ENCODE measurements at places on chromosomes 1 and 21.

DNA sequence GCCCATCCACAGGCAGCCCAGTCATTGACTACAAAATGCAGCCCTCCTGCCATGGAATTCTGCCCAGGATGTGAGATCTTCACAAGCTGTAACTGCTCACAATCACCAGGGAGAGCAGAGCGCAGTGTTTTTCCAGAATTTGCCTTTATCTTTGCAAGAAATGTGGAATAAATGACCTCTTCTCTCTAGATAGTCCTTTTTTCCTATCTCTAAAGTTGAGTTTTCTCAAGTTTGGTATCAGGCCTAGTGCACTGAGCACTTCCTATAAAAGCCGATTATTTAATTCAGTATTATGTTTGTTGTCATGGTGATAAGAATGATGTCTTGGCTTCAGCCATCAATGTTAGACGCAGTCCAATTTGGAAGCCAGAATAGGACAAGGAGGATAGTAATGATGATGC lies 246.9 kb upstream of the IRF2BP2 start:
- DNase-seq: no peak

DNA sequence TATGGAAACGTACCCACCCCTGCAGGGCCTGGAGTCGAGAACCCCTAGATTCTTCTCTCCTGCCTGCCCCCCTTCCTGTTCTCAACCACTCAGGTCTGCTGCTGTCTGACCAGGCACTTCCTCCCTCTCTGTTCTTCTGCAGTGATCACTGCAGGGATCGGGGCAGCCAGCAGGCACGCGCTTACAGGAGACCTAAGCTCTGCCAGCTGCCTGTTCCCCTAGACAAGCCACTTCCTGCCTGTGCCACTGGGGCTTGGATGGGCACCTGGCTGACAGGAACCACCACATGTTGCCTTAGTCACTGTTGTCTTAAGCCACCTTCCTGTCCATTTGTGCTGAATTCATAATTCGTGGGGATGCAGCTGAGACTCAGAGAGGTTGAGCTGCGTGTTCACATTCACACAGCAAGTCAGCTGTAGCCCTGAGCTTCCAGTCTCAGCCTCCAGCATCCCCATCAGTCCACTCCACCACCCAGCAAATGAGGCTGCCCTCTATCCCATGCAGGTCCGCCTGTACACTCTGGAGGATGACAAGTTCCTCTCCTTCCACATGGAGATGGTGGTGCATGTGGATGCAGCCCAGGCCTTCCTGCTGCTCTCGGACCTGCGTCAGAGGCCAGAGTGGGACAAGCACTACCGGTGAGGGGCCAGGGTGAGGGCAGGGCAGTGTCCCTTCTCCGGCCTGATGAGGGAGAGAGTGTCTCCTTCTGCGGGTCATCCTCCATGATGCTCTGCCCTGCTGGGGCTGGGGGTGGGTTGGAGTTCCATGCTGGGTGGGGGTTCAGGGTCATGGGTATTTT lies 18.6 kb downstream of the FAM151A start:
- DNase-seq: peak; percentile 54

DNA sequence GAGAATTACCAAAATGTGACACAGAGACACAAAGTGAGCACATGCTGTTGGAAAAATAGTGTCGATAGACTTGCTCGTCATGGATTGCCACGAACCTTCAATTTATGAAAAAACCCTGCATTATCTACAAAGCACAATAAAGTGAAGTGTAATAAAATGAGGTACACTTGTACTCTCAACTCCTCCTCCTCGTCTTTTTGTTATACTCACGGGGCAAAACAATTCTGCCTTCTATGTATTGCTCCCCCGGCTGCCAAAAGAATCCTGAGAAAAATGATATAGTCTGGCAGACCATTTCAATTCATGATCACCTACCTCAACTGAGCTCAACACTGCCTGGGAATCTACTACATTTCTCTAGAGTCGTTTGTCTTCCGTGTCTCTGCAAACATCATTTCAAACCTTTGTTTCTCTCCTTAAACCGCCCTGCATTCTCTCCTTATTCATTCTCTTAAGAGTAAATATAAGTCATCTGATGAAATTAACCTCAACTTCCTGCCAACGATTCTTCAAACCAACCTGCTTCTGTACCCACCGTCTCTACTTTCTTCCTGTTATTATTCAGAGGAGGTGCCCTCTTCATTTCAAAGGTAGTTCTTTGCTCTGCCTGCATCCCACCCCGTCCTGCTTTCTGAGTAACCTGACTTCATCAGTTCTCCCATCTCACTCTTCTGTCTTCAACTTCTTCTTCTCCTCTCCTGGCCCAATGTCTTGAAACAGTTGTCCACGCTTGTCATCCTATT lies 12.9 kb upstream of the IL19 start:
- no peak for DNase-seq

- no peak for DNase-seq
Measured at GRCh38 chr1:182610606-182611194, 6.5 kb upstream of the RGS16 start.

DNA sequence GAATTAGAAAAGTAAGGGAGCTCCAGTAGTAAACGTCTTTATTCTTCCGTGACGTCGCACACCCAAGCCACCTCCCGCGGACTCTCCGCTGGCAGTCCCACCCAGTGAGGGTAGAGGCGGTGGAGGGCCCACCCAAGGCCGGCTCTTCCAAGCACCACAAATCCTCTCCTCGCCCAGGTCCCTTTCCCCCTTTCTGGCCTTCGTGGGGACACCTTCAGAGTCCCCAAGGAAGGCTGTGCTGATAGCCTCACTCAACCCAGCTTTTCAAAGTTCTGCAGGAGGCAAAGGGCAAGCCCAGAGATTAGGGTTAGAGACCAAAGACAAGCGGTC lies 349 bp upstream of the GPN2 start:
- no peak for DNase-seq

GRCh38 chr1:213586587-213586972 lies 401.2 kb upstream of the PROX1 start:
- no peak for DNase-seq

DNA sequence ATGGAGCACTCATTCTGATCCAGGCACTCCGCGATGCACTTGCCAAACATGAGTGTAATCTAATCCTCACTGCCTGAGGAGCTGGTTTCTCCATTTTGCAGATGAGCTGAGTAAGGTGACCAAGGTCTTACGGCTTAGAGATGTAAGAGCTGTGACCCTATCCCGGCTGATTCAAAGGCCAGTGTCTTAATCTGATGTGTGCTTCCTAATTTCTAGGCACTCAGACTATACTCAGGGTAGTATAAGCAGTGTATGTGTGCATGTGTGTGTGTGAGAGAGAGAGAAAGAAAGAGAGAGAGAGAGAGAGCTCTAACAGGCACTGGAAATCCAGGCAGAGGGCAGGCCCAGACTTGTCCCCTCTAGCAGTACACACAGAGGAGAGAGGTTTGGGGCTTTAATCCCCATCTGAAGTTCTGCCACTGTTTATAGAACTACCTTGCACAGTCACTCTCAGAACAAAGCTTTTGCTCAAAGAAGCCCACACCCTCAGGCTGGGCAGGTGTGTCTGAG lies 188.2 kb downstream of the ZBTB18 start:
- DNase-seq: no peak

DNA sequence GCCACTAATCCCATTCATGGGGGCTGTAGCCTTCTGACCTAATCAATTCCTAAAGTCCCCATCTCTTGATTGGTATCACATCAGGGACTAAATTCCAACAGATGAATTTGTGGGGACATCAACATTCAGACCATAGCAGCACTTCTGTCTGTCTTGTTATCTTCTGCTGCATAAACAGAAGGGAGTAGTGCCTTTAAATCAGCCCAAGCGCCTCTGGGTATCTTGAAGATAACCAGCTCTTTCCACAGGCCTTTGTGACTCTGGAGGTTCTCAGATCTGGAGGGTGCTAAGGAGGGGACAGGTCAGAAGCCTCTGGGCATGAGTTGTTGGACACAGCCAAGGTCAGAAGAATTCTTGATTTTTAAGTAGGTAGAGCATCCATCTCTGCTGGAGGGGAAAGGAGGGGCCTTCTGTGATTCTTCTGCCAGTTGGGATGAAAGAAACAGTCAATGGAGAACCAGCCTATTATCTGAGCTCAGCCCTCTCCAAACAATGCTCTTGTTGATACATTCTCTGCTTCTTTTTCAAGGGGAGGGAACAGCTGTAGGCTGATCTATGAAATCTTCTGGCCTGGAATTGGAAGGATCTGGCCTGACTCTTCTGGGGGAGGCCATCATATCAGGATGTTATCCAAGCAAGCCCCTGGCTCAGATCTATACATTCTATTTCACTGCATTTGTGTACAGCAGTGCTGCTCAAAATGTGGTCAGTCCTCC lies 31.3 kb upstream of the LRIG2 start:
- no peak for DNase-seq

- DNase-seq: no peak
Measured at GRCh38 chr1:204077979-204078696, 5.2 kb downstream of the SOX13 start.

GRCh38 chr21:46141767-46142581 lies 13.4 kb downstream of the FTCD start:
- DNase-seq: no peak

GRCh38 chr1:178581351-178582303 lies 68.7 kb downstream of the TEX35 start:
- peak; percentile 97 for DNase-seq

GRCh38 chr1:92343061-92343460 lies 44.2 kb downstream of the RPAP2 start:
- no peak for DNase-seq

DNA sequence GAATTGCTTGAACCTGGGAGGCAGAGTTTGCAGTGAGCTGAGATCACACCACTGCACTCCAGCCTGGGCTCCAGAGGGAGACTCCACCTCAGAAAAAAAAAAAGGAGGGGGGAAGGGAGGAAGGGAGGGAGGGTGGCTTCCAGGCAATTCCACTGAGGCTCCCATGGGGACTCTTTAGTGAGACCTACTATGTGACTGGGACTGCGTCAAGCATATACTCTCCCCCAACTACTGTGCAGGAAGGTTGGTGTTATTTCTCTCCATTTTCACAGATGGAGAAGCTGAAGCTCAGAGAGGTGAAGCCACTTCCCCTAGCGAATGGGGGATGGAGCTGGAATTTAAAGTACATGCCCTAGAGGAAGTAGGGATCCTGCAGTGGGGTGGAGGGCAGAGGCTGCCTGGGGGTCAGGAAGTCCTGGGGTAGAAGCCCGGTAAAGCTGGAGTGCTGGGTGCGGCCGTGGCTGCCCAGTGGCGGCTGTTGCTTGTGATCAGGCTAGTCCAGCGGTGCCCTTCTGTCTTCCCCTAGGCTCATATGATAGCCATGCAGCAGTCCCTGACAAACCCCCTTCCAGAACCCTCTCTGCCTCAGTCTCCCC lies 40.3 kb downstream of the RAP1GAP start:
- DNase-seq: no peak

DNA sequence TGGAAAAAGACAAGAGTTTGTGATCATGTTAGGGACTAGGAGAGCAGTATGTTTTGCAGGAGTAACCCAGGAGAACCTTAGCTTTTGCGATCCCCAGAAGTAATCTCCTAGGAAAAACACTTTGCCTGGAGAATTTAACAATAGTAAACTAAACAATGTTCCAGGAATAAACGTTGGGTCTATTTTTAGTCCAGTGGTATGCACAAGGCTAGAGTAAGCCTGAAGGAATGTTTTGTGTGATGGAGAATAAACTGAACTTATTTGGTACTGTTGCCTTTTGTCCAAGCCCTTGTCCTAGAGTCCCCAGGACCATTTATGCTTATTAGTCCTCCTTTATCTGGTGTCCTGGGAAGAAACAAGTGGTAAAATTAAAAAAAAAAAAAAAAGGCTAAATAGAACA lies 28.7 kb upstream of the RGS5 start:
- DNase-seq: no peak

- no peak for DNase-seq
Measured at GRCh38 chr1:5938101-5938646, 54.1 kb downstream of the NPHP4 start.

DNA sequence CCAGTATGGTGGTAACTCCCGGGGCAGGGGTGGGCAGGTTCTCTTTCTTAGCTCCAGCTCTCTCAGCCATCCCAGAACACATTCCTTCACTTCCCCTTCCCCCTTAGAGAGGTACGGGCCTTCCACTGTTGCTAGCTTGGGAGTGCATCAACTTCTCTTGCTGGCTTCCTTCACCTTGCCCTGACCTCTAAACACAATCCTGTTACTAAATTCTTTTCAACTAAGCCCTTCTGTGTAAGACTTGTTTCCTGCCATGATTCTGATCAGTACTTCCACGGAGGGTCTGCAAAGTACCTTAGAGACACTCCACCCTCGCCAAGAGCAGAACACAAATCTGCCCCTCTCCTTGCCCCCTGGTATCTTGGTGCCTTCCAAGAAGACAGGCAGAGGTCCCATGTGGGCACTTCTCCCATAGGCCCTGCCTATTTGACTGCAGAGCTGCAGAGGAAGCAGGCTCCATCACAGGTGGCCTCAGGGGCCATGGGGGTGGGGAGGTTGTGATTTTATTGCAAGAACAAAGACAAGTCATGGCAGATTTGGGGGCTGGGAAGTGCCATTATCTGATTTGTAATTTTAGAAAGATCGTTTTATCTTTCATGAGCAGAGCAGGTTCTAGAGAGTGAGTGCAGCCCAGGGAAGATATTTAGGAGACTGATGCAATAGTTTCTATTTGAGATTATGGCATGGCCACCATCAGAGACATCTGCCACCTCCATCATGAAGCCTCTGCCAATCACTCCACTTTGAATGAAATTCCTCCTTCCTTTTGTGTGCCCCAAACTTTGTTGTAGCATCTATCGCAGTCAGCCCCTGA lies 182.5 kb upstream of the JUN start:
- no peak for DNase-seq

DNA sequence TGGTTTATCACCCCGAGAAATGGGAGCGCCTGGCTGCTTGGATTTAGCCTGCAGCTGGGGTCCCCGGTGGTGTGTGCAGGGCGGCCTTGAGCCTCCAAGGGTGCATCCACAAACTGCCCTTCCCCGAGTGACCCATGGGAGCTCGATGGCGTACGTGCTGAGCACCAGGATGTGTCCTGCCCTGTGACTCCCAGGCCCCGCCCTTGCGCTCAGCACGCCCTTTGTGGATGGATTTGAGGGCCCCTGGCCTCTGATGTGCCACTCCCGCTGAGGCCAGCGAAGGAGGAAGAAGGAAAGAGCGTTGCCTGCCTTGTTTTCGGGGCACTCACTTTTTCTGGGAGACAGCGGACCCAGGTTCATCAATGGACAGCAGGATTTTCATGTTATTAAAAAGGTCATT lies 1.7 kb upstream of the TFF3 start:
- DNase-seq: no peak

GRCh38 chr1:184276416-184276815 lies 110.4 kb upstream of the C1orf21 start:
- DNase-seq: no peak

GRCh38 chr1:46394108-46394871 lies at the start of gene FAAH:
Gene FAAH (plus strand): TSS chr1:46394317. CDS start chr1:46394349, 32 bp downstream.
- DNase-seq: no peak

- DNase-seq: peak; percentile 20
Measured at GRCh38 chr1:5620997-5621396, 371.2 kb downstream of the NPHP4 start.

- no peak for DNase-seq
Measured at GRCh38 chr1:235739124-235739523, 89.5 kb upstream of the GNG4 start.

DNA sequence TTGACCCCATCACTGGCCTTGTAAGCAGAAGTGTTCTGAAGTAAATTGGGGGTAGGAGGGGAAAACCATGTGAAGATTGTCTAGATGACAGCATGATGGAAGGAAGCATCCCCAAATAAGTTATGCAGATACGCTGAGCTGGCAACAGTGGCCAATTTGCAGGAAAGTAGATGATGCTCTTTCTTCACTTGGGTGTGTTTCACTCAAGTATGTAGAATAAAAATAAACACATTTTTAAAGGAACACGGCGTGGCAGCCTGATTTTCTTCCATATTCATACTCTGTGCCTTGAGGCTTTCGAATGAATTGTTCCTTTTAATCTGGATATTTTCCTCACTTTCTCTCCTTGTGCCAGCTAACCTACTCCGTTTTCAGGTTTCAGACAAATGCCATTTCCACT lies 295.5 kb upstream of the DPYD start:
- no peak for DNase-seq

Data from NAMALWA (cell line).